Activated CD8-positive, alpha-beta memory T cell treated with anti-CD3 and anti-CD28 coated beads for 1 hour (primary cell): ENCODE measurements at places on chromosomes 2 and 18.

DNA sequence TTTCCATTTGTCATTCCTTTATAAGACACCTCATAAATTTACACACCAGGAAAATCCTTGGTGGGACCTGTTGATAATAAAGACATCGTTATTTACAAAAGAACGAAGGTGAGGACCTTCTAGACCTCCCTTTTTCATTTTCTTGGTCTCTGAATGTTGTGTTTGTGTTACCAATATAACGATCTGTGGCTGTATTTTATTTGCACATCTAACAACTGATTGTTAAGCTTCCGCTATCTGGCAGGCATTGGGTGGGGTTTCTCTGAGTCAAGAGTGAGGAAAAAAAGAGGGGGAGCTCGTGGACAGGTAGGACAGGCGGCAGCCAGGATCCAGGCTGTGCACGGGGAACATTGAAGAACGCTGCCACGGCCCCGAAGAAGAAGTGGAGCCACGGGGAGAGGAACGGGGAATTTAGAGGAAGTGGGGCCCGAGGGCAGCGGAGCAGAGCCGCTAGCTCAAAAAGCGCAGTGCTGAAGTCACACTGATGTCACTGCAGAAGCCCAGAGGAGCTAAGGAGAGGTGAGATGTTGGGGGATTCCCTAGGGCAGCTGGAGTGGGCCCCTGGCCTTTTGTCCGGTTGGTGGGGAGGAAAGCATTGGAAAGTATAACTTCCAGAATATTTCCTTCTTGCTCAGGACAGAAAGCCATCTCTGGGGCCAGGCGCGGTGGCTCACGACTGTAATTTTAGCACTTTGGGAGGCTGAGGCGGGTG lies 20.9 kb upstream of the DNMT3A start:
- DNase-seq, result peak; percentile 15

DNA sequence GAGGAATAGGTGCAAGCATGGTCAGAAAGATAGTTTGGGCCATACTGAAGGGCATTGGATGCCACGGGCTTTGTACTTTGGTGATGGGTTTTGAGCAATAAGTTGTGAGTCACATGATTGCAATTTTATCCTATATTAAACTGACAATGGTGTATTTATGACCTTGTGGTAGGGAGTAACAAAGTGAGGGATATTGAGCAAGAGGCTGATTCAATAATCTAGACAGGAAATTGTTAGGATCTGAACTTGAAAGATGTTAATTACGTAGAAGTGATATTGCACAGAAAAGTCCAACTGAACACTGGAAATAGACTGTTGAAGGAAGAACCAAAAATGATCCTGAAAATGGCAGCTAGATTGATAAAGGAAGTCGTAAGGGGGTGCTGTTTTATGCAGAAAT lies 46.6 kb upstream of the TCF4 start:
- no peak for DNase-seq

- no peak for DNase-seq
Measured at GRCh38 chr18:75261430-75262223, 51.0 kb downstream of the TSHZ1 start.

- peak; percentile 31 for DNase-seq
Measured at GRCh38 chr2:7567646-7568045, 650.4 kb downstream of the RNF144A start.

DNA sequence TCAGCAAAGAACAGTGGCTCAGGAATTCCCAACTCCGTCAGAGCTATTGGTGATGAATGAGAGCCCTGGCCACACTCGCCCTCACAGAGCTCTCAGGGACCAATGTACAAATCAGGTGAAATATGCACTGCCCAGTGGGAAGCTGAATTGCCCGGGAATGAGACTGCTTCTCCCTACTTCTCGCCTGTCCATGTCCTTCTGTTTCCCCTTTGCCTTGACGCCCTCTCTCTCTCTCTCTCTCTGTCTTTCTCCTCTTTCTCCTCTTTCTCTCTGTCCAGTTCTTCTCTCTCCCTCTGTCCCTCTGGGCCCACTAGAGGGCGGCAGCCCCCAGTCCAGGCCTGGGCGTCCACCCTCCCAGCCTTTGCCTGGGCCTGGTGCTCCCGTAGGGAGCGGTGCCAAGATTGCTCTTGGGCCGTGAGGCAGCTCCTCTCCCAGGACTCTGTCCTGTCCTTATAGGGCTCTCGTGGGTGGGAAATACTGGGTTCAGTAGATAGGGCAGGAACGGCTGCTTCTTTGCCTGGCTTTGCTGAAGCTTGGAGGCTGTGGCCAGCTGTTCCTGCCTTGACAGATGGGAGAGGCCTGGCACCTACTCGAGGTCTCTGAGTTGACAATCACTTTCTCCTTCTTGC lies 28.4 kb upstream of the PUM2 start:
- DNase-seq, result no peak

DNA sequence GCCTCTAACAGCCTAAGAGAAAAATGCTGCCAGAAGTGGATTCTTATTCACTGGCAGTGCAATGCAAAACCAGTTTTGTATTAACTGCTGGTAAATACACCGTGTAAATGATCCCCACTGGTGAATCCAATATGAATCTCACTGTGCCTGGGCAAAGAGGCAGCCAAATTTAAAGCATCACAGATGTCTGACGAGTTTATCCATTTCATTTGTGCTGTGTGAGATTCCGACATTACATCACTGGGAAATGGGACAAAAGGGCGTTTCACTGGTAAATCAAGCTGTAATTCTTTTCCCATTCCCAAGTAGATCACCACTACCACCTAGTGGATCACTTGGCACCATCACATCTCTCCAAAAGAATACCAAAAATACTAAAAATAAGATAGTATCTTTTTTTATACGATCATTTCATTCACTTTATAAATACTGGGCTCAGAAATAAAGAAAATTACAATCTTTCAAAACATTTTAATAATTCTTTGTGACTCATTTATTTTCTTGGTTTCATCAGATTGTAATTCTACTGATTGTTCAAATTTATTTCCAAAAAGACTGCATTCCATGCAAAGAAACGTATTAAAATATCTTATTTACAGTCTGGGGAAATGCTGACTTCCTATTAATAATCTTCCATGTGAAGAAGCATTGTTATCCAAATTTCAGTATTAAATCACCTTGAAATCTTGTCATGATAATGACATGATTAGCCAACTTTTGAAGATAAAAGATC lies 125.6 kb downstream of the GRB14 start:
- DNase-seq, result no peak

DNA sequence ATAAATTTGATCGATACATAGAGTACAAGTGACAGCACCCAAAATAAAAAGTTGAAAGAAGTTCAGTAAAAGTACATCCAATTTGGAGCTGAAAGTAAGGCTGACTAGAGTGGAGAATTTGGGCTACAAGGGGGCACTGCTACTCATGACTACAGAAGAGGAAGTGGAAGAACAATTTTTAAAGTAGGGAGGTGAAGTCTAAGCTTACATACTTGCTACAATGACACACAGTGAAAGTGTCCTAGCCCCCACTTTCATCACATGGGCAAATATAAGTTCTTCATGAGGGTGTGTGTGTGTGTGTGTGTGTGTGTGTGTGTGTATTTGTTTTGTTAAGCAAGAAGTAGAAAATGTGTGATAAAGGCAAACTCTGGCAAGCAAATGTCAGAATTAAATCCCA lies 45.7 kb downstream of the MAP3K2 start:
- no peak for DNase-seq

GRCh38 chr18:36850527-36851201 lies 21.7 kb downstream of the KIAA1328 start:
- DNase-seq, result no peak

DNA sequence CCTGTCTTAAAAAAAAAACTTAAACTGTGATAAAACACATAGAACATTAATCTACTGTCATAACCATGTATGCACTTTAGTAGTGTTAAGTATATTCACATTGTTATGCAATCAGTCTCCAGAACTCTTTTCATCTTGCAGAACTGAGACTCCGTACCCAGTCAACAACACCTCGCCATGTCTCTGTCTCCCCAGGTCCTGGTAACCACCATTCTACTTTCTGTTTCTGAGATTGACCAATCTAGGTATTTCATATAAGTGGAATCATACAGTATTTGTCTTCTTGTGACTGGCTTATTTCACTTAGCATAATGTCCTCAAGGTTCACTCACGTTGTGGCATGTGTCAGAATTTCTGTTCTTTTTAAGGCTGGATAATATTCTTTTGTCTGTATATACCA lies 290.8 kb upstream of the CXCR4 start:
- no peak for DNase-seq

- no peak for DNase-seq
Measured at GRCh38 chr2:199490049-199490448, 32.3 kb upstream of the SATB2 start.

GRCh38 chr2:55885127-55885943 lies 38.2 kb downstream of the EFEMP1 start:
- DNase-seq, result no peak

DNA sequence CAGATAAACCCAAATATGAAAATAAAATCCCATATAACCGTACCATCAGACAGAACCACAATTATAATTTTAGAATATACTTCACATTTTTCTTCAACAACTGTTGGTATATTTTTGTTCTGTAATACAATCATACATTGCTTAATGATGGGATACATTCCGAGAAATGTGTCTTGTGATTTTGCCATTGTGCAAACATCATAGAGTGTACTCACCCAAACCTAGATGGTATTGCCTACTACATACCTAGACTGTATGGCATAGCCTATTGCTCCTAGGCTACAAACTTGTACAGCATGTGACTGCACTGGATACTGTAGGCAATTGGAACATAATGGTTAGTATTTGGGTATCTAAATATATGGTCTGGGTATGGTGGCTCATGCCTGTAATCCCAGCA lies 30.6 kb downstream of the MAPRE3 start:
- DNase-seq, result no peak

GRCh38 chr2:152134488-152135280 lies 35.8 kb upstream of the CACNB4 start:
- no peak for DNase-seq

DNA sequence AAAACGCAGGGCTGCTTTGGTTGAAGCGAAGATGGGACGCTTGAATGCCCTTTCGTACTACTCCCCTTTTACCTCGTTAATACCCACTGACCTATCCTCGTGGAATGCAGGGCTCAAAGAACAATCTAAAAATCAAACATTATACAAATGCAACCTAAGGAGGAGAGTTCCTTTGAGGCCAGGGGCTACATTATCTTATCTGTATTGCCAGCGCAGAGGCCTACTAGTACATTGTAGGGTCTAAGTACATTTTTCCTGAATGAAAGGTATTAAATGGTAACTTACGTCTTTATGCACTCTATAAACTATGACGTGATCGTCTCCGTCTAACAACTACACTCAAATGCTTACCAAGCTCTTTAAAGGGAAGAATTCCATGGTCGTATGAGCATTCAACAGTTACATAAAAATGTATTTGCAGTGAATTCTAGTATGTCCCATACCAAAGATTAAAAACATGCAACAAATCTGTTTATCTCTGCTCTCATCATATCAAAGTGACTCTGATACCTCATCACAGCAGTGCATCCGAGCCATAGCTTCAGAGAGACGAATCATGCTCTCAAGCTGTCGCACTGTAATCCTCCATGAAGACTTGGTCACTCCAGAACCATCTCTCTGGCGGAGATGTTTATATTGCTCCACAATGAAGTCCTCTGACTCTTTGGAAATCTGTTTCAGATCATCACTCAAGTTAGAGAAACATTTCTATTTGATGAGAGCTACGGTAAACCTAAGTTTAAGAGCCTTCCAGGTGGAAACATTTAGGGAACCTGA lies 14.1 kb upstream of the LCT start:
- no peak for DNase-seq

DNA sequence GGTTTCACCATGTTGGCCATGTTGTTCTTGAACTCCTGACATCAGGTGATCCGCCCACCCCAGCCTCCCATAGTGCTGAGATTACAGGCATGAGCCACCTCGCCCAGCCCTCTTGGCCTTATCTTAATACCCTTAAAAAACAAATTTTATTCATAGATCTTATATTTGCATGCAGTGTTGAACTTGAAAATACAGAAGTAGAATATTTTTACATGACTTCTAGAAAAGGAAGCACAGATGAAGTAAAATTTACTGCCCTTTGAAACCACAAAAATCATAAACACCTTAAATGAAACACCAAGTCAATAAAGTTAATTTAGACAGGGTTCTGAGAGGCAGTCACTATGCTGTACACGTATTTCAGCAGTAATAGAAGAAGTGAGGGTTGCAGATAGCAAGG lies 145.7 kb downstream of the CERS6 start:
- no peak for DNase-seq

GRCh38 chr18:66601649-66602048 lies 2.2 kb downstream of the CDH19 start:
- DNase-seq, result no peak

DNA sequence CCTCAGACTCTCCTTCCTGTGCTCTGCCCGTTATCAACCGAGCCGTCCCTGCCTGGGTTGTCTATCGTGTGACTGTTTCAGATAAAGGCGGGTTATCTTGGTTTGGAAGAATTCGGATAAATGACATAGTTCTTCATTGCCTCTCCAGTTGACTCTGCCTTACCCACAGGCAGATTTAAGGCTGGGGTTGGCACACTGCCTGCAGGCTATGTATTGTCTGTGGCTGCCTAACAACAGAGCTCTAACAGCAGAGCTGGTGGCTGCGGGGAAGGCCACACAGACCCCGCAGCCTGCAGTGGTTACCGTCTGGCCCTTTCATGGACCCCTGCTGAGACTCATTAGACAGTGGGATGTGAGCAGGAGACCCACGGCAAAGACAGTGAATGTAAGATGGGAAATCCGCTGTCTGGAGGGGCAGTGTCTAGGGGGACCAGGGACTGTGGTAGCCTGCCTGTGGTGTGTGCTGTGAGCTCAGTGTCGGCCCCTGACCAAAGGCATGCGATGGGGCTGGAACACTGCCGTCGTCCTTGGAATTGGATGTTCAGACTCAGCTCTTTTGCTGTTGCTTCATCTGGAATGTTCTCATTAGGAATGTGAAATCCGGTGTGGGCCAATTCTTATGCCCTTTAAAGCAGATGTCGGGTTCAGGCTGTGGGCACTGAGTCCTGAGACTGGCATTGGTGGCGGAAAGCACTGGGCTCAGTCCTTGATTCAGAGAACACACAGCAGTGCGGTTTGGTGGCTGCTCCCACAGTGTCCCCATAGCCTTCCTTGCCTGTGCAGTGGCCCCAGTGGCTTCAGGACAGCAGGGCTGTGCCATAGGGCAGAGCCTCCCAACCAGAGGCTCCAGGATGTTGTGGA lies 44.5 kb downstream of the SH3RF3 start:
- no peak for DNase-seq
